ENCODE measurements at places on chromosomes 7 and 10.

- H3K36me3 ChIP-seq: no peaks in the 10 kb centered on the region
- peaks cover 28% of the 10 kb centered on the region for H3K4me1 ChIP-seq
- no peak overlapping the region for H3K27ac ChIP-seq
- H3K4me3 ChIP-seq: peak overlapping the region; percentile 68
- no peak for DNase-seq
- no peaks in the 10 kb centered on the region for H3K27me3 ChIP-seq
Observed at GRCh38 chr7:45107356-45107755, 4.1 kb downstream of the TBRG4 start.

DNA sequence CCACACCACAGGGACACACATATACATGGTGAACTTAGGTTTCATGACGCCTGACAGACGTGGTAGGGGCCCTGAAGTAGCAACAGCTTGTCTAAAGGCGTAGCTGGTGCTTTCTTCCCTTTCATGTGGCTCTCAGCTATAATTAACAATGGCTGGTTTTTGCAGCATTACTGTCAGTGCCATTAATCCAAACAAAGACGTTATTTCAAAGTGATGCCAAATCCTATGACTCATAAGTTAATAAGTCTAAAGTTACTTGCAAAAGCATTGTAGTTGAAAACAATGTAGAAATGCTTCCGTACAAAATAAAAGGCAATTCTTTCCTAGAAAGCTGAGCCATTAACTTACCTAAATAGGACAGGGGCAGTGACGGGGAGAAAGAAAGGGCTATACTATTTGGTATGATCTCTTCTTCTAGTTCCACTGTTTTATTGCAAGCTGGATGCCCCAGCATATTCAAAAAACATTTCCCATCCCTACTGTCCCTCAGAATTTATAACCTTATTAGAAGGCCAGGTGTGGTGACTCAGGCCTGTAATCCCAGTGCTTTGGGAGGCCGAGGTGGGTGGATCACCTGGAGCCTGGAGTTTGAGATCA, 105.4 kb downstream of the ODAD2 start:
- H3K27me3 ChIP-seq: no peaks in the 10 kb centered on the region
- peaks cover 2% of the 10 kb centered on the region for H3K36me3 ChIP-seq
- H3K4me1 ChIP-seq: no peaks in the 10 kb centered on the region

DNA sequence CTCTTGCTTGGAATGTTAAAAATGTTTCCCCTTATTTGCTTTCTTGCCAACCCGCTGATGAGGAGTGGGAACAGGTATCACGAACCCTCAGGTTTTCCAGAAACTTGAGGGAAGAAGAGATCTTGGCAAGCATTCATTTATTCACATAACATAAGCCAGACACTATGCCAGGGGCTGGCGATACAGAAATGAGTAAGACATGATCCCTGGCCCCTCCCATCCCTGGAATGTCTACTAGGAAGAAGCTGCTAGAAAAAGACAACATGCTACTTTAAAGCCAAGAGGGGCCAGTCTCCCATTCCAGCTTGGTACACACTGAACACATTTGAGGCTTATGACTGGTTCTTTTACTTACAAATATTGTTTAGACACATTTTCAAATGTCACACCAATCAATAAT, 26.4 kb downstream of the SLC35B4 start:
- no peak overlapping the region for H3K4me3 ChIP-seq
- H3K4me1 ChIP-seq: no peaks in the 10 kb centered on the region
- no peaks in the 10 kb centered on the region for H3K27me3 ChIP-seq

DNA sequence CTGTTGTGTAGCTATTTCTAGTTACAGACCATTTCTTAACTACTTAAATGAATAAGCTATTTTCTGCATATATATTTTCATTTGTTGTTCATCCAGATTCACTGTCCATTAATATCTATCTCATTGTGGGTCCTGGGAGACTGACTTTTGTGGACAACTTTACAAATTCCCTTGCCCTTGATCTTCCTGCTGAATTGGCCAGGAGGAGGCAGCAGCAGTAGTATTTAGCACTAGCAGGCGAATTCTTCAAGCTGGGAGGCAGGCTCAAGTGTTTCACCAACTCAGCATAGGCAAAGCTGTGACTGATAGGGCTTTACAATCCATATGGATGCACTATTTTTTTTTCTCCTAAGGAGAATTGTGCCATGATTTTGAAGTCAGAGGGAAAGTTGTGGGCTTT, 461.0 kb upstream of the NRG3 start:
- no peaks in the 10 kb centered on the region for H3K27me3 ChIP-seq
- DNase-seq: peak; percentile 1
- no peak overlapping the region for H3K27ac ChIP-seq

DNA sequence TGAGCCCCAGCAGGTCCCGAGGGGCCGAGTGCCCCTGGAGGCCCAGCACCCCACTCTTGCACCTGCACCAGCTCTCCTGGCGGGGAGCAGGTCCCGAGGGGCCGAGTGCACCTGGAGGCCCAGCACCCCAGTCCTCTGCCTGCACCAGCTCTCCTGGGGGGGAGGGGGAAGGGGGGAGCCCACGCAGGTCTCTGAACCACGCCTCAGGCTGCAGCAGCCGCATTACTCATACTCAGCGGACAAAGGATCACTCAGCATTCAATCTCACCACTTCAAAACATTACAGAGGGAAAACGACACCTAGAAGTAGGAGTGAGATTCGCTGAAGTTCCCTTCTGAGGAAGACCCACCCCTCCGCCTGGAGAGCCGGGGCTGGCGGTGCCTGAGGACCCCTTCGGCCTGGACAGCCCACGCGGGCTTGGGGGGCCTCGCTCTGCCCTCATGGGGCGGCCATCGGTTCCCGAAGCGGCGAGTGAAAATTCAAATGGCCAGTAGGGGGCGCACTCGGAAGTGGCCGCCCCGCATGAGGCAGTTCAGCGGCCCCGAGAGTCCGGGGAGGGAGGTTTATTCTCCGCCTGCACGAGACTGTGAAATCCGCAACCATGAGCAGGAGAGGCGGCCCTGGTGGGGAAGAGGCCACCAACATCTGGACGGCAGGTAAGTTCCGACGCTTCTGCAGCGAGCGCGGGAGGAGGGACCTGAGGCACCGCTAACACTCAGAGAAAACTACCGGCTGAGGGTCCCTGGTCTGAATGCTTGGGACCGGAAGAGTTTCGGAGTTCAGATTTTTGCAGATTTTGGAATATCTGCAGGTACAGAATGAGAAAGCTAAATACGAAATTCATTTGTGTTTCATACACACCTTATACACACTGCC, 1.1 kb upstream of the GPER1 start:
- peak; percentile 74 for DNase-seq
- peaks cover 49% of the 10 kb centered on the region for H3K4me1 ChIP-seq
- H3K36me3 ChIP-seq: no peaks in the 10 kb centered on the region

- H3K4me1 ChIP-seq: no peaks in the 10 kb centered on the region
- no peaks in the 10 kb centered on the region for H3K27me3 ChIP-seq
- no peak overlapping the region for H3K27ac ChIP-seq
- DNase-seq: no peak
- no peaks in the 10 kb centered on the region for H3K36me3 ChIP-seq
Observed at GRCh38 chr7:929311-929711, 25.2 kb downstream of the ADAP1 start.

DNA sequence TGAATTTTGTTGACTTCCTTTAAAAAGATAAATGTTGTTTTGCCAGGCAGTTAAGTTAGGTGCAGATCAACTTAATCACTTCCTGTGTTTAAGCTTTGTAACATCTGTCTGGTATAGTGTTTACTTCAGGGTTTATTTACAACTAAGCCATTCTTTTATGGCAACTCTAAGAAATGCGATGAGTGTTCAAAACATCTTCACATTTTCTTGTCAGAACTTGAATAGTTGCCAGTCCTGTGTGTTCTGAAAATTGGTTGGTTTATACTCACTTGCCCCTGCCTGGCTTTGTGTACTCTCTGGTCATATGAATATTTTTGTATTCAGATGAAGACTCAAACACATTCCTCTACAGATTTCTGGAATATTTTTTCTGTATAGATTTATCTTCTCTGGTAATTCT, 327.2 kb downstream of the MDFIC start:
- no peak overlapping the region for H3K27ac ChIP-seq
- no peaks in the 10 kb centered on the region for H3K27me3 ChIP-seq
- no peak for DNase-seq
- no peaks in the 10 kb centered on the region for H3K4me1 ChIP-seq
- no peak overlapping the region for H3K4me3 ChIP-seq
- H3K36me3 ChIP-seq: no peaks in the 10 kb centered on the region

DNA sequence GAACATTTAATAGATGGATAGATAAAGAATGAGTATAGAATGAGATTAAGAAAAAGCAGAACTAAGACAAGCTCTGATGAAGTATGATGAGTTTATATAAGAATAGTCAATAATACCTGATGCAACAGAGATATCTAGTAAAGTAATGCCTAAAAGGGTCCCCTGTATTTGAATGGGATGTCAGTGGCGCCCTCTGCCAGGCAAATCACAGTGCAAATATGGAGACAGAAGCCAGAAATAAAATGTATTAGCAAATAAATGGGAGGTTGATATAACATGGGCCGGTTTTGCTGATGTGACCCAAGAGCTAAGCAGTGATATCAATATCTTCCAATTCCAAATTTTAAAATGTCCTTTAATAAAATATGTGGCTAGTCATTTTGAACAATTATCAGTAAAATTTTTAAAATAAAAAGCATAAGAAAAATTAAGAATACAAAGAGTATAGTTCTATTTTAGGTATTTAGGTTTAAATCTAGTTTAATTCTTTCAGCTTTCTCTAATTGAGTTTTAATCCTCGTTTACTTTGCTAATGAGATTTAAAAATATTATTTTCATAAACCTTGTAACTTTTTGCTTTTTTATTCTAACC, 62.6 kb downstream of the ADK start:
- peaks cover 15% of the 10 kb centered on the region for H3K36me3 ChIP-seq
- no peaks in the 10 kb centered on the region for H3K4me1 ChIP-seq
- no peak overlapping the region for H3K27ac ChIP-seq
- no peak for DNase-seq
- H3K27me3 ChIP-seq: no peaks in the 10 kb centered on the region
- H3K4me3 ChIP-seq: no peak overlapping the region

DNA sequence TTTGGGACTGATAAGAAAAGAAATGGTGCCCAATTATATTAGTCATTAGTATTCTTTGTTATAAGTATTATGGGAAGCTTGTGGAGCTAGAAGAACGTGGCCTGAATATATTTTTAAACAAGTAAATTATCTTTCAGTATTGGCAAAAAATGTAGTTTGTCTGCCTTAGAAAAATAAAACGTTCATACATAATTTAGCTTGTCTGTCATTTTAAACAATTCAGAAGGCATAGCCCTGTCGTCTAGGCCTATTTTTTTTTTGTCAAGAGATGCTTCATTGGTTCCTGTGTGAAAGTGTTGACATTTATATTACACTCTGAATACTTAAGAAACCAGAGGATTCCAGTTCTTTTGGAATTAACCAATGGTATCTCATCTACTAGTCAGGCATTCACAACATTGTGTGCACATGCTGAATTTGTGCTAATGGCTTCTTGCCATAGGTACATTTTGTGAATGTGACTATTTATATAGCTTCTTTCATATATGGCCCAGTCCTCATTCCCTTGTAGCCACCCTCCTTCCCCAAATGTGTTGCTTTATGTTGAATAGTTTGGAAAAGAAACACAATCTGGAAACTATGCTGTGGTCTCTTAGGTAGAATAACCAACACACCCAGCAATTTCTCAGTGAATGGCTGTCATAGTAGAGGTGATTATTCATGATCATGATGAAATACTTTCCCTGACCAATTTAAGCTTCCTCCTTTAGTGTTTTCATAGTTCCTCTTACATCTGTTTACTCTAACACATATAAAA, 435.8 kb downstream of the EXOC4 start:
- peaks cover 3% of the 10 kb centered on the region for H3K36me3 ChIP-seq
- no peak overlapping the region for H3K27ac ChIP-seq
- no peak overlapping the region for H3K4me3 ChIP-seq
- DNase-seq: no peak
- no peaks in the 10 kb centered on the region for H3K4me1 ChIP-seq
- no peaks in the 10 kb centered on the region for H3K27me3 ChIP-seq

- H3K36me3 ChIP-seq: peaks cover 10% of the 10 kb centered on the region
- no peaks in the 10 kb centered on the region for H3K27me3 ChIP-seq
- peaks cover under 1% of the 10 kb centered on the region for H3K4me1 ChIP-seq
- H3K27ac ChIP-seq: no peak overlapping the region
- no peak for DNase-seq
Observed at GRCh38 chr7:94556028-94556427, 46.4 kb downstream of the CASD1 start.

GRCh38 chr10:69866688-69867461, 65.2 kb downstream of the COL13A1 start:
- H3K4me3 ChIP-seq: peak overlapping the region; percentile 50
- H3K27me3 ChIP-seq: no peaks in the 10 kb centered on the region
- DNase-seq: peak; percentile 53
- peak overlapping the region; percentile 20 for H3K27ac ChIP-seq
- no peaks in the 10 kb centered on the region for H3K36me3 ChIP-seq

- DNase-seq: no peak
- H3K36me3 ChIP-seq: peaks cover 2% of the 10 kb centered on the region
- H3K27ac ChIP-seq: no peak overlapping the region
Observed at GRCh38 chr7:78587443-78588044, 789.0 kb downstream of the PHTF2 start.

DNA sequence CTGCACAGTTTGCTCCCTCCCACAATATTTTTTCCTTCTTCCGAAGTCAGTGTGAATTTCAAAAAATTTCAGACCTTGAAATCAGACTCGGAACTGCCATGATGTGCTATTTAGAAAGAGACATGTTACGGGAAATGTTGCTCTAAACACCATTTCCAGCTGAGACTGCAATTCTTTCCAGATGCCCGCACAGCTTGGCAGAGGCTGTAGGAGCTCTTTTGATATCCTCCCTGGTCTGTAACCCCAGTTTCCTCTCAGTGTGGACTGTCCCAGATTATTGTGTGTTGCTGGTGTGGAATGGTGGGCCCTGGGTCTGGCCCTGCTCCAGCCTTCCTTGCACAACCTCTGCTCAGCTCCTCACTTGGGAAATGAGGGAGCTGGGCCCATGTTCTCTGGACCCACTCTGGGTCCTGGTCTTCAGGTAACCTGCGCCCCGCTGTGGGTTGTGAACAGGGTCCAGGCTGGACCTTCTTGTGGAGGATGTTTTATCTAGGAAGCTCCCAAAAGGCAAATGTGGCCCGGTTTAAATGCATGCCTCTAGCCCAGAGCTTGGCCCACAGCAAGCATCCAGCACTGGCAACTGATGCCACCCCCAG, 172.8 kb upstream of the CXCL12 start:
- H3K36me3 ChIP-seq: no peaks in the 10 kb centered on the region
- H3K4me3 ChIP-seq: no peak overlapping the region

GRCh38 chr10:13453896-13454295, 74.9 kb downstream of the BEND7 start:
- no peak for DNase-seq
- no peak overlapping the region for H3K4me3 ChIP-seq
- peaks cover 4% of the 10 kb centered on the region for H3K4me1 ChIP-seq
- no peaks in the 10 kb centered on the region for H3K36me3 ChIP-seq

DNA sequence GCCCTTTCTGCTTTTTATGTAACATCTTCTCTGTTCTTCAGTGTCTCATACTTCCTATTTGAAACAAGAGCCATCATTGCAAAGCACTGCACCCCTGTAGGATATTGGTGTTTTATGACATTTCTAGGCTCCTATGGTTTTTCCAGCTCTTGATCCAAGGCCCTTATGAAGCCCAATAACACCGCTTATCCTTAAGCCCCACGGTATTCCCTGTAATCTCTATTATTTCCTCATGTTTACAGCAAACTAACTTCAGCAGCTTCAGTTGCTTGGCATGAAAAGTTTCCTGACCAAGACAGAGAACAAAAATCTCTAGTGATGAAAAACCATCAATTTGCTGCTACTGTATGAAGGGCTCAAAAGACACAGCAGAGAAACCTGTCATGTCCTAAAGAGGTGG, 34.1 kb upstream of the TES start:
- H3K36me3 ChIP-seq: peaks cover 8% of the 10 kb centered on the region
- H3K4me1 ChIP-seq: peaks cover 9% of the 10 kb centered on the region
- no peak for DNase-seq
- no peak overlapping the region for H3K27ac ChIP-seq

Measured in neural crest cell (in vitro differentiated cells).